Renal pelvis (tissue), 12 donors: ENCODE measurements at places on chromosomes 6 and 20. TPM values are rescaled to one million over a fixed set of nuclear protein-coding genes. Genes with fewer than 3 reads are reported as not detected.

NCOA7 gene
- polyA plus RNA-seq: 50.9 TPM

DNA sequence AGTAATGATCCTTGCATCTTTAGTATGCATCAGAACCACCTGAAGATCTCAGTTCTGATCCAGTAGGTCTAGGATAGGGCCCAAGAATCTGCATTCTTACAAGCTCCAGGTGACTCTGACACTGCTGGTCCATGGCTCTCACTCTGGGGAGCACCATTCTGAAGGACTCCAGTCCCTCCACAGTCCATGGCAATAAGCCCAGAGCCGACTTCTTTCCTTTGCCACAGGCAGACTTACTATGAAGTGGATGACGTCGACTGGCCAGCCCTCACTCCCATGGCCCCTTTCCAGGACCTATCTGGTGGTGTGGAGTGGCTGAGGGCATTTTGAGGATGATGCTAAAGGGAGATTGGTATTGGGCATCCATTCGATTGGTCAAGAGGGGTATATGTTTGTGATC, 21.8 kb upstream of the LY86 start:
- DNase-seq: no peak

- DNase-seq: no peak
These were observed 43.1 kb upstream of the UNC93A start for GRCh38 chr6:167247814-167248595.

DNA sequence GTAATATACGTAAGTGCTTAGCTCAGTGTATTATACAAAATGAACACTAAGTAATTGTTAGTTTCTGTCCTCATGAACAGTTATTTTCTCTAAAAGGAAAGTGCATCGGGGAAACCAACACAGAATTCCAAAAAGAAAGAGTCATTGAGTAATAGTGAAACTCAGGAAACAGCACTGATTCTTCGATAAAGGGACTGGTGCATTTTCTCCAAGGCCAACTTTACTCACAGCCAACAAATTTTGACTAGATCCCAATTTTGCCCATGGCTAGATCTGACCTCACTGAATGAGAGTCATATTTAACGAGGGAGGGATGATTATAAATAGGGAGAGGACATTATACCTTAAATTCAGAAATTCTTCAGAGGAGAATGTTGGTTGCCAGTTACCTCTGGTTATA, 390.9 kb upstream of the NRSN1 start:
- no peak for DNase-seq

DNA sequence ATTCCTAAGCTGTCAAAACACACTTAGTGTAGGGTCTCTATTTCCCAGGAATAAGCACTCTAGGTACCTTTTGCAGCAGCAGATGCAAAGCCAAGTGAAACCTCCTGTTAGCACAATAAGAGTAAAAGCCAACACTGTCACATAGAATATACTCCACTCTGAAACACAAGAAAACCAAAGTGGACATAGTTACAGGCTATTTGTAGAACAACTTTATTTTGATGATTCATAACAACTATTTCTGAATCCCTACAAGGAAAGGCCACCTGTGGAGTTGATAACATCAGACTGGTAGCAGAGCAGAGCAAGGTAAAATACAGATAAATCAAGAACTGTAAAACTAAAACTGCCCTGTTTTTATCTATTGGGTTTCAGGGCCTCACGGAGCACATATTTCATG, 59.7 kb downstream of the ALDH5A1 start:
- no peak for DNase-seq
